ENCODE measurements at places on chromosomes 1 and 21.

DNA sequence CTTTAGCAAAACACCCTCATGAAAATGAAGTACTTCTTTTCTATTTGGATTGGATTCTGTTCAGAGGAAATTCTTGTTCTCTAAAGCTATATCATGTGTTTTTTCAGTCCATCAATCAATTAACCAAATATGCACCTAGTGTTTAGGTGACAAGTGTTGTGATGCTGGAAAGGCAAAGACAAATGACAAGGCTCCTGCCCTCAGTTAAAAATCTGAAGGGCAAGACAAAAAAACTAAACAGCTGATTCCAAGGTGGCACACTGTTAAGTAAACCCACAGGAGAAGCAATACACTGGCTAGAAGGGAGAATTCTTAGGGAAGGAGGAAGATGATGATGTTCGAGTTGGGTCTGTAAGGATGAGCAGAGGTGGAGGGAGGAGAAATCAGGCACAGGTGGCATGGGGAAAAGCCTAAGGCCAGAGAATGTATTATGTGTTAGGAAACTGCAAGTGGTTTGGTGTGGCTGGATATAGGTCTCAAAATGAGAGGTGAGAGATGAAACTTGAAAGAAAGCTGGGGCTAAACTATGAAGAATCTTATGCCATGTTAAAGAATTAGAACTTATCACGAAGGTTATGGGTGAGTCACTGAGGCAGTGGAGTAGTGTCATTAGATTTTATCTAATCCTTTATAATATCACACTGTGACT, 51.8 kb upstream of the GFI1 start:
- no peak for DNase-seq

GRCh38 chr1:197918807-197919345, 1.7 kb downstream of the LHX9 start:
- no peak for DNase-seq

DNA sequence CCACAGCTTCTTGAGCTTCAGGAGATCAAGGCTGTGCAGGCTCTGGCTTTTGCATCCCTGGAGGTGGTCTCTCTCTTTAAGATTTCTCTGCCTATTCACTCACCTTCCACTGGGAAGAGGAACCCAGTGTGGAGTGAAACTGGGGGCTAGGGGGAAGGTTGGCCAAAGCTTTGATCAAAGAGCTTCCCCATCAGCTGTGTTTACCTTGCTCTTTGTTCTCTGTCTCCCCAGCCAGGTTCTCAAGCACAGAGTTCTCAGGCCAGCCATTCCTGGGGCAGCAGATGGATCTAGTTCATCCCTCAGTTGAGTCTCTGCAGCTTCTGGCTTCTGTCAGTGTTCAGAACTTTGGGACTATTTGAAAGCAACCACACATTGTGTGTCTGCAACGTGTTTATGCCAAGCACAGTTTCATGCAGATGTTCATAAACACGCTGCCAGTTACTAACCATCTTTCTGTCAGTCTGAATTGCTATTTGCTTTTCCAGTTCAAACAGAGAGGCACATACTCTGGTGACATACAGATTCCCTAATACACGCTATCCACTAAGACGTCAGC, 17.2 kb upstream of the MRPS14 start:
- DNase-seq: no peak

GRCh38 chr1:110205156-110205555, 5.0 kb upstream of the KCNC4 start:
- no peak for DNase-seq

GRCh38 chr1:193013005-193013404, 46.2 kb downstream of the UCHL5 start:
- DNase-seq: no peak

GRCh38 chr1:57831624-57832023, 407.8 kb upstream of the DAB1 start:
- no peak for DNase-seq

- no peak for DNase-seq
These were observed 27.5 kb downstream of the DLGAP3 start for GRCh38 chr1:34901919-34902318.

- DNase-seq: no peak
These were observed 14.4 kb downstream of the S100A16 start for GRCh38 chr1:153598309-153599172.

GRCh38 chr1:65235867-65236805, 73.2 kb upstream of the DNAJC6 start:
- peak; percentile 57 for DNase-seq

GRCh38 chr21:17387030-17387617, 125.7 kb upstream of the CXADR start:
- DNase-seq: peak; percentile 84

GRCh38 chr21:25385911-25386474, 221.3 kb downstream of the MRPL39 start:
- peak; percentile 27 for DNase-seq

DNA sequence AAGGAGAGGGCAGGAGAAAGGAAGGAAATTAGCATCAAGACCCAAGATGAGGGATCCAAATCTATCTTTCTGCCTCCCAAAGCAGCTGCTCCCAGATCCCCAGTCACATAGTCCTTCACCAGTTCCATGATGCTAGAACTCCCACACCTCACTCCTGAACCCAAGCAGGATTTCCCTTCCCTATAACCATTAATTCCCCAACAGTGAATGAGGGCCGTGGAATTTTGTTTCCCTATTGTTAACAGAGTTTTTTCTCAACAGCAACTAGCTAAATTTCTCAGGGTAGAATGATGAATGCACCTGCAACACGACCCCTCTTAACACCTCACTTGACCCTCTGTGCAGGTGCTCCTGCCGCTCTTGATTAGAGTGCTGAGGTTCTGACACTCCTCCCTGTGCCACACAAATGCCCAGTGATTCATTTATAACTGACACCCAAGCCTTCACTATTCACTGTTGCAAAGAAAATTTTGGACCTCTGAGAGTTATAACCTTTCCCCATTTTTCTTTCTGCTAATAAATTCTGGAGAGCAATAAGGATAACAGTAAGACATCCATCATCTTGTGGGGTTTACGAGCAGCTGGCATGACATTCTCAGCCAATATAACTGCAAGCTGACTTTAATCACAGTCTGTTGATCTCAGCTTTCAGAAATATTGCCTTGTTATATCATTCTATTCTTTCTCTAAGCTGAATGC, 25.4 kb upstream of the NPL start:
- no peak for DNase-seq

- no peak for DNase-seq
These were observed 61.6 kb upstream of the ECE1 start for GRCh38 chr1:21351901-21352300.

GRCh38 chr1:223683586-223684487, 18.3 kb upstream of the CAPN8 start:
- DNase-seq: no peak

DNA sequence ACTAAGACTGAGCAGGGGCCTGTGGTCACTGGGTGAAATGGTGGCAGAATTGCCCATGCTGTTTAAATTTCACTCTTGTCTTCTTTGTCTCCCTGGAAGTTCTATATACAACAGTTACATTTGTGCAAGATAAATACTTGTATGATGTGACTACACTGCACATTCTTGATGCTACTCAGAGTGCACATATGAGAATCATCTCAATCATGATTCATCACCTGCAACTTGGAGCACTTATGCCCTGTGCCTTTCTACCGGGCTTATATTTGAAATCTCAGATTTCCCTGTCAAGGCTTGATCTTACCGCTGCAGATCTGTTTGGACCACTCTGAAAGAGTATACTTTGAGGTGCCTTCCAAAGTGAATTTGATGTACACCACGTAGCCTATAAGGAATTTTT, 10.6 kb downstream of the PGM1 start:
- DNase-seq: no peak

DNA sequence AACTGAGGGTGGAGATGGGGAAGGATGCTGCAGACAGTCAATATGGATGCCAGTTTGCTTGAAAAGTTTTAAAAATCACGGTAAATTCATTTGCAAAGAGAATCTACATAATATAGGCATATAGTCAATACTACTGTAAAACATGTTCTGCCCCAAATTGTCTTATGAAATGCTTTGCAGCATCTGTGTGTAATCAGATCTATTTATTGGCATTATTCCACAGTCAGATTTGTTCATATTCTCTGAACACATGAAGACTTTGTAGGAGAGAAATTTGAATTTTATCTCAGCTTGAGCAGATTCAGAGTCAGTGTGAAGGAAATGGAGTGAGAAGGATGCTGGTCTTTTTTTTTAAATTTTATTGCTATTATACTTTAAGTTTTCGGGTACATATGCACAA, 88.5 kb downstream of the PLPPR4 start:
- DNase-seq: no peak

- DNase-seq: peak; percentile 71
These were observed 101.9 kb downstream of the PLPP3 start for GRCh38 chr1:56477164-56478111.

All from globus pallidus (tissue), 1 donor.